Stimulated activated CD8-positive, alpha-beta memory T cell treated with anti-CD3 and anti-CD28 coated beads, Interleukin-4, amount 100 ng/mL, for 1 hour (primary cell): ENCODE measurements at places on chromosomes 1 and 21.

GRCh38 chr1:54296666-54297065 is 96.7 kb downstream of the MRPL37 start:
- DNase-seq: no peak

DNA sequence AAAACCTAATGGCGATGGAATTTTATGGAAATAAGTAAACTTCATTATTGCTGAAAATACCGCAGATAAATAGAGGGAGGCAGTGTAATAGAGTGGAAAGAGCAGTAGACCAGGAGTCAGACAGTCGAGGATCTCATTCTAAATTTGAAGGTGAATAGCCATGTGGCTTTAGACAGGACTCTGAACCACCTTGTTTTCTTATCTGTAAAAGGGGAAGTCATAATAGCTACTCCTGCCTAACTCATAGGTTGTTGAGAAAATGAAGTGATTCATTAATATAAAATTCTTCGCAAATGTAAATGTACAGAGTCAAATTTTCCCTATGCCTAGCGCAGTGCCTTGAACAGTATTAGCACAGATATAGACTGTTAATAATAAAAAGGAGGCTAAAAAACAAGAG is 14.8 kb downstream of the RPS6KC1 start:
- no peak for DNase-seq

- no peak for DNase-seq
Measured at GRCh38 chr1:163257763-163258162, 55.0 kb upstream of the RGS5 start.

DNA sequence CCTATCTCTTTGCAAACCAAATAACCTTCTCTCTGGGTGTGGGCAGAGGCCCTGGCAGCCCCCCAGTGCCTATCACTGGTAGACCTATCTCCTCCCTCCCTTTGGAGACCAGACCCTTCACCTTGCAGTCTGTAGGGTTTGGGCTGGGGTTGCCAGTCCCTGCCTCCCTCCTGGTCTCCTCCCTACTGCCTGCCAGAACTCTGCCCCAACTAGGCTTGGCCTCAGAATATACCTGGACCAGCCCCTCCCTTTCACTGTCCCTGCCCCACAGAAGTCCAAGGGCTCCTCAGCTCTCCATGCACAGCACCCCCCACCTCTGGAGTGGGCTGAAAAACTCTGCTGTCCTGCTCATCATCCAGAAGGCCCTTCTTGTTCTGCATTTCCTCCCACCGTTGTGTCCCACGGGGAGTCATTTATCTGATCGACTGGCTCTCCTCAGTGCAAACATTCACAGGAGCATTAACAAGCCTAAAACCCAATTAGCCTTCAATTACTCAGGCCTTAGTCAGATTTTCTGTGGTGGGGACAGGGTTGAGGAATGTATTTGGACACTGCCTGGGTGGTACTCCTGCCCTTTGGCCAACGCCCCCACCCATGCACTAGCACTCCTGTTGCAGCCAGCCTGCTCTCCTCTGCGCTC is 27.7 kb upstream of the DMBX1 start:
- no peak for DNase-seq

GRCh38 chr1:37481289-37482003 is 7.1 kb downstream of the ZC3H12A start:
- DNase-seq: no peak

DNA sequence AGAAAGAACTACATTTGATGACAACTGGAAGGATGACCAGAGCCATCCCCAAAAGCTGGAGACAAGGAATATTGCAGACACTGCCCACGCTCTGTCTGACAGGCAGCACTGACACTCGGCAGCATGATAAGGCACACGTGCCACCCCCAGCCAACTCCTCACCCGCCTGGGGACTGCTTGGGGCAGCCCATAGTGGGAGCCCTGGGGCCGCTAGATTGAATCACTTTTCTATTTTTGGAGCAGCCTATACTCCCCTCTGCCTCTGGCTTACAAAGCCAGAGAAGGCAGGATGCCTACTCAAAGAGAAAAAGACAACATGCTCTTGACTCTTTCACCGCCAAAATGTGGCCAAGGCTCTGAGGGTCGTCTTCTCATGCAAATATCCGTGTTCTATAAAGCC is 1.3 kb downstream of the SMG5 start:
- DNase-seq: no peak

DNA sequence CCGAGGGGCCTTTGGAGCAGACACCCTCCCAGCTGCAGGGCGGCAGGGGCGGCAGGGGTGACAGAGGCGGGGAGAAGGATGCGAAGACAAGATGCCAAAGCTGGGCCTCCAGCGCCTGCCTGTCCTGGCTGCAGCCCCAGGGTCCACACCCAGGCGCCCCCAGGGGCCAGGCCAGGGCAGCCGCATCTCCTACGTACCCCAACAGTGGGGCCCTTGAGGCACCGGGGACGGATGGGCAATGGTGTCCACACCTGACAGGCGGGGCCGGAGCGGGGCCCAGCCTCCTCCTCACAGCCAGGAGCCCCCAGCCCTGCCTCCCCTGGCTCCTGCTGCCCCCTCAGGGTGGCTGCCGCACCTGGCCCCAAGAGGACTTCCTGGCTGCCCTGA is 7.2 kb downstream of the B3GALT6 start:
- DNase-seq: no peak

GRCh38 chr1:116704278-116704677 is 36.7 kb upstream of the IGSF3 start:
- no peak for DNase-seq

GRCh38 chr21:42861848-42862400 is 17.4 kb downstream of the WDR4 start:
- DNase-seq: no peak

DNA sequence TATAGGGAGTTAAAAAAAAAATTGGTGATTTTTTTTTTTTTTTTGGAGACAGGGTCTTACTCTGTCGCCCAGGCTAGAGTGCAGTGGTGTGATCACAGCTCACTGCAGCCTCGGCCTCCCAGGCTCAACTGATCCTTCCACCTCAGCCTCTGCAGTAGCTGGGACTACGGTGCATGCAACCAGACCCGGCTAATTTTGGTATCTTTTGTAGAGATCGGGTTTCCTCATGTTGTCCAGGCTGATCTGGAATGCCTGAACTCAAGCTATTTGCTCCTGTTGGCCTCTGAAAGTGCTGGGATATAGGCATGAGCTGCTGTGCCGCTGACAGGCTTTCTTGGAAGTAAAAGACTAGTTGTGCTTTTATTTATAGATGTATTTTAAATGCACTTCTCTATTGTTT is 3.0 kb downstream of the CDC42 start:
- DNase-seq: no peak

- DNase-seq: no peak
Measured at GRCh38 chr1:198845271-198845670, 206.4 kb downstream of the PTPRC start.

GRCh38 chr21:44420416-44421205 is 34.7 kb upstream of the LRRC3 start:
- DNase-seq: no peak

DNA sequence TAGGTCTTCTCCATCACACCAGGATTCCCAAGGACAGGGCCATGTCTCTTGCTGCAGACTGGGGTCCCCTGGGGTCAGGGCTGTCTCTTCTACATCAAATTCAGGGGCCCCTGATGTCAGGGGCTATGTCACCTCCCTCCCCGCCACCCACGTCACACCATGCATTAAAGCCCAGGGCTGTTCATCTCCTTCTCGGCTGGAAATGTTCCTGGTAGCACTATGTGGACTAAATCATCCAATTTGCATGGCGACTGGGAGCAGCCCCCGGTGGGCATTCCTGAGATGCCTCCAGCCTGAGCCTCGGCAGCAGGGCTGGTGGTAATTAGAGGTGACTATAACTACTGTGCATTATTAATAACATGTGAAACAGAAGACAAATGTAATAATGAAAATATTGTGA is 151.7 kb upstream of the HMGB4 start:
- no peak for DNase-seq

DNA sequence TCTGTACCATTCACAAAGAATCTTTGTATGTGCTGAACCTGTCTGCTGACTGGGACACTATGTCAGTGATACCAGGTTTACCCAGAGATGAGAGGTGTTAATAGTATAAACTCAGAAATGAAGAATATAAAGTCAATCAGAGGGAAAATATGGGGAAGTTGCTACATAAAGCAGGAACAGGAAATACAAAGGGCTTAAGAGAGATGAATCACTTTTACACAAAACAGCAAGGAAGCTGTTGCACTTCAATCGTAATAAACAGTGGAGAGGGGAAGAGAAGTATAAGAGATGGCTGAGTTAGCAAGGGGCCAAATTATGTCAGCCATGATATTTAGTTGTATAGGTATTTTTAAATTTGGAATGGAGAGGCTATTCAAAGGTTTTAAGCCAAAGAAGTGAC is 890.2 kb upstream of the NCAM2 start:
- no peak for DNase-seq

DNA sequence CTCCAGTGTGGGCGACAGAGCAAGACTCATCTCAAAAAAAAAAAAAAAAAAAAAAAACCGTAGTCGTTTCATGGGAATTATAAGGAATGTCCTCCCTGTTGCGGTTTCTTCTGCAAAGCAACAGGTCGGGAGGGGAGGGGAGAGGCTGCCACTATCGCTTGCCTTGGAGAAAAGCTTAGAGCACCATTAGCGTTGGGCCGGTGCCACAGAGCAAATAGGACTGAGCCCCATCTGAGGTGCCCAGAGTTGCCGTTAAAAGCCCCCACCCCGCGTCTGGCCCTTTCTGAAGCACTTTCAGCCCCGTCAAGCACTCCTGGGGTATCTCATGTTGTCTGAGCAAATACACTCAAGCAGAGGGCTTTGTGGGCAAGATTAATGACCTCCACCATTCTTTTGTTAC is 2.2 kb downstream of the RIPPLY3 start:
- no peak for DNase-seq

- peak; percentile 78 for DNase-seq
Measured at GRCh38 chr1:159924791-159925718, at the start of gene TAGLN2. TAGLN2 (minus strand) TSS chr1:159925507; CDS start chr1:159920509, 4,998 bp downstream.

GRCh38 chr1:14328685-14329084 is 269.8 kb upstream of the KAZN start:
- no peak for DNase-seq

DNA sequence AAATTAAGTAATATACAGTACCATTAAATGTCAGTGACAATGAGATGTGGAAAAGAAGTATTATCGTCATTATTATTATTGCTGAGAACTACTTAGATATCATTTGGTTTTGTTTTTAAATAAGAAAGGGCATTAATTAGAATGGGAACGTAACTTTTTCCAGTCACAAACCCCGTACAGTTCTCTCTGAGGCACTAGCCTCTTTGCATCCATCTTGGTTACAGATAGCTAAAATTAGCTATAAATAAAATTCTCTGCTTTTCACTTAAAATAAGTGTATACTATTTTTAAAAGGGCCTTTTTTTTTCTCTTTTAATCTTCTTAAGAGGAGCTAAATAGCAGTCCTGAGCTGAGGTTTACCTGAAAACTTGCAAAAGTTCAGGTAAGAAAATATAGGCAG is 7.6 kb downstream of the PTGS2 start:
- no peak for DNase-seq

GRCh38 chr21:39317134-39318090 is 4.0 kb upstream of the BRWD1 start:
- no peak for DNase-seq

GRCh38 chr1:6582370-6582769 is 2.6 kb downstream of the ZBTB48 start:
- DNase-seq: no peak

GRCh38 chr1:95396557-95396956 is 162.5 kb downstream of the RWDD3 start:
- no peak for DNase-seq

DNA sequence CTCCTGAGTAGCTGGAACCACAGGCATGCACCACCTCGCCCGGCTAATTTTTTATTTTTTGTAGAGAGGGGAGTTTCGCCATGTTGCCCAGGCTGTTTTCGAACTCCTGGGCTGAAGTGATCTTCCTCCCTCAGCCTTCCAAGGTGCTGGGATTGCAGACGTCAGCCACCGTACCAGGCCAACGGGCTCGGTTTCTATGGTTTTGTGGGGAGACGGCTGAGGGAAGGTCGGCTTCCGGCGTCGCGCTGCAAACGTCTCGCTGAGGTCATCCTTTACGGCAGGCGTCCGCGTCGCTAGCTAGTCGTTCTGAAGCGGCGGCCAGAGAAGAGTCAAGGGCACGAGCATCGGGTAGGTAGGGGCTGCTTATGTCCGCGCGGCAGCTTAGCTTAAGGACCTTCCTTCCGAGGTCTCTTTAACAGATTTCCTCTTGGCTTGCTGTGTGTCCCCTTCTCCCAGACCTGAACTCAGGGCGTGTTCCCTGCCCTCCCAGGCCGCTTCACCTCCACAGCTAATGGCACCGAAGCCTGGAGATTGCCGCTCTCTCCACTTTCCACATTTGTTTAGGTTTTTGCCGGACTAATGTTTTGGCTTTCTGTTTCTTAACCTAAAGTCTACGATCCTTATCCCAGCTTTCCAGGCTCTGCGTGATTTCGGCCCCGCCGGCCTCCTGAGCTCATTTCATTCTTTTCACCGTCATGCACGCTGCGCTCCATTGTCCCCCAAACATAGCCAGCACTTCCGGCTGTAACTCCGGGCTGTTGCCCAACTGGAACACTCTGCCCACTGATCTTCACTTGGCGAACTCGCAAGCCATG is at the start of gene NDUFS5:
Gene NDUFS5, plus strand, starts transcription at position 300 of the 815 bp plus-strand sequence. CDS start 2,375 bp downstream, outside the sequence.
- DNase-seq: peak; percentile 56

DNA sequence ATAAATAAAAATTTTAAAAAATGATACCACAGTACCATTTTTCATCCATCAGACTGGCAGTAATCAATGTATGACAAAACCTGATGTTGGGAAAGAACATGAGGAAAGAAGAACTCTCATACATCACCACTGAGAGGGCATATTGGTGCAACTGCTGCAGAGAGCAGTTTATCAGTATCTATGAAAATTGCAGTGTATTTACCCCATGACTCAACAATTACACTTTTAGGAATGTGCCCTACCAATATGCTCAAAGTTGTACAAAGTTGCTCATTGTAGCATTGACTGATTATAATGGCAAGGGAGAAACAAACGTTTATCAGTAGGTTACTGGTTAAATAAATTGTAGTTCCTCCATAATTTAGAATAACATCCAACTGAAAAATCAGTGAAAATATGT is 36.7 kb downstream of the CATSPERE start:
- no peak for DNase-seq

GRCh38 chr1:185345913-185346720 is 29.1 kb upstream of the IVNS1ABP start:
- no peak for DNase-seq

DNA sequence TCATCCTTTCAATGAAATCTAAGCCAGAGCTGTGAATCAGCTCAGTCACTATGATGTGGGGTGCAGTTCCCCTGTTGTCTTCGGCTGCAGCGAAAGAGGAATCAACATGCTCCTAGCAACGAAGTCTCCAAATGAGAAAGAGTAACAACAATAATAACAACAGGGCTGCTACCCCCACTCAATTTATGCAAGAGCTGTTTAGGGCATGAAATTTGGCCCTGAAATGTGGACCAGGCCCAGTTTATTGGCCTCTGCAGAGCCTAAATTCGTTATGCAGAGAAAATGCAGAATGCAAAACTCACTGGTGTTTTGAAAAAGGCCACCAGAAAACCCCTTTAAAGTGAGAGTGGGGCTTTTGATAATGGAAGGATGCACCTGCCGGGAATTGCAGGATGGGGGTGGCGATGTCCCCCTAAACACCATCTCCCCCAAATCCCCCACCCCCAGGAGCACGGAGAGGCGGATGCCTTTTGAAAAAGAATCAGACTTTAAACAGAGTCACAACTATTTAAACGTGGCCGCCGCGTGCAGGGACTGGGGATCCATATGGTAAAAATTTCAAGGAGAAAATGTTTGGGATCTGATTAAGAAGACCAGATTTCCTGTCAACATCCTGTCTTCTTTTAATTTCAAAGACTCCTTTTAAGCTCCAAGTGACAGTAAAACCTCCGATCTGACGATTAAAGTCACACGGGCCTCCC is 1.9 kb downstream of the RUNX3 start:
- DNase-seq: no peak
